BJ (cell line): ENCODE measurements at places on chromosomes 1 and 21. TPM values are rescaled to one million over a fixed set of nuclear protein-coding genes. Genes with fewer than 3 reads are reported as not detected.

Gene S100A7
- polyA plus RNA-seq: not detected in 2 replicates

Gene PLEKHG5
- 3.2 and 4.3 TPM in 2 replicates for polyA plus RNA-seq

Gene AMY2B
- polyA plus RNA-seq: 1.1 and 1.3 TPM in 2 replicates

Gene IL19
- polyA plus RNA-seq: not detected in 2 replicates

Gene MEX3A
- polyA plus RNA-seq: 1.9 TPM in 2 replicates

Gene CD53
- not detected in 2 replicates for polyA plus RNA-seq

Gene LORICRIN
- not detected in 2 replicates for polyA plus RNA-seq

Gene COL8A2
- 6.0 and 6.8 TPM in 2 replicates for polyA plus RNA-seq

Gene ZFP69B
- polyA plus RNA-seq: 1.5 and 2.5 TPM in 2 replicates

Gene S100A9
- polyA plus RNA-seq: not detected in 2 replicates

Gene GUCA2B
- not detected in 2 replicates for polyA plus RNA-seq

Gene CKS1B
- polyA plus RNA-seq: 111 and 160 TPM in 2 replicates

Gene SLAMF8
- polyA plus RNA-seq: 0.05 and 0.06 TPM in 2 replicates

Gene CRYAA
- polyA plus RNA-seq: not detected in 2 replicates

DNA sequence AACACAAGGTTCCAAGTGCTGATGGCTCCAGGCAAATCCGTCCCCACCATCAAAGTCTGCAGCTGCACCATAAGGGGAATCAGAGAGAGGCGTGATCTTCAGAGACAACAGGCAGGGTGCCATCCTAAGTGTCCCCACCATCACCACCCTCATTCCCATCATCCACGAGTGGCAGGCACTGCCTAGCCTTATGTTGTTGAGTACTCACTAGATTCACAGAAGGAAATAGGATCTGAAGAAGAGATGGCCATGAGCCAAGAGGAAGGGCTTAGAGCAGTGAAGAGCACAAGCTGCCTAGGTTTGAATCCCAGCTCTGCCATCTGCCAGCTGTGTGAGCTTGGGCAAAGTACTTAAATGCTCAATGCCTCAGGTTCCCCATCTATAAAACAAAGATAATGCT, 207.3 kb upstream of the CSF3R start:
- DNase-seq: no peak

GRCh38 chr1:23618586-23619083, 59.3 kb upstream of the ID3 start:
- DNase-seq: no peak

DNA sequence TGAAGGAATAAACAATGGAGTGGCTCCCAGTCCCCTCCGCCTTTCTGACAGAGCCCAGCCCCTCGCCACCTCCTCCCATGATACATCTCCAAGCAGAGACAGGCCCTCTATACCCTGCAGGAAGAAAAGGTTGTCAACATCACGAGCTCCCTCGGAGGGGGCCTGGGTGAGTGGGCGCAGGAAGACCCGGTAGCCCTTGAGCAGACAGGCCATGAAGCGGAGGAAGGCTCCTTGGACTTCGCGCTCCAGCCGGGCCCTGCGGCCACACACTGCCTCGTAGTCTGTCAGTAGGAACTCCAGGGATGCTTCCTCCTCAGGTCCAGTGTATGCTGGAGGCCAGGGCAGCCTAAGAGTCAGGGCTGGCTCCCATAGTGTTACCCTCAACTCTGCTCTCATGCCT, 7.0 kb downstream of the DENND4B start:
- DNase-seq: no peak

GRCh38 chr21:26297851-26298250, 127.3 kb upstream of the APP start:
- no peak for DNase-seq

DNA sequence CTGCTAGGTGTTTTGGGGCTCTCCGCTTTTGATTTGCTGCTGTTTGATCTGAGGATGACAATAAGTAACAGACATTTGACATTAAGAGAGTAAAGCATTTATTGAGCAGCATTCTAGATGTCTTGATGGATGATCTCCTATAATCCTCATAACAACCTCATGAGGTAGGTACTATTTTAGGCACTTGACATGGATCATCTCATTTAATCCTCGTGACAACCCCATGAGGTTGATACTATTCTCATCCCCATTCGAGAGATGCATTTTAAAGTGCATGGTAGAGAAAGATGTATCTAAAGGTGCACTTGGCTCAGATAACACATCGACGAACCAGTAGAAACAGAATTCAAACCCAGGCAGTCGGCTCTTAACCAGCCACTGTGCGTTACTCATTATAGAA, 26.6 kb downstream of the TCEA3 start:
- no peak for DNase-seq

GRCh38 chr1:230191079-230191804, 124.2 kb downstream of the GALNT2 start:
- no peak for DNase-seq

GRCh38 chr1:177558372-177558771, 387.6 kb downstream of the BRINP2 start:
- DNase-seq: no peak

GRCh38 chr1:160924791-160925651, 29.6 kb downstream of the ITLN2 start:
- DNase-seq: no peak

GRCh38 chr1:161706113-161706481, 932 bp upstream of the FCRLA start:
- no peak for DNase-seq

GRCh38 chr1:197995408-197996258, 78.5 kb downstream of the LHX9 start:
- DNase-seq: no peak

GRCh38 chr1:115929881-115930280, 46.4 kb upstream of the SLC22A15 start:
- peak; percentile 73 for DNase-seq

DNA sequence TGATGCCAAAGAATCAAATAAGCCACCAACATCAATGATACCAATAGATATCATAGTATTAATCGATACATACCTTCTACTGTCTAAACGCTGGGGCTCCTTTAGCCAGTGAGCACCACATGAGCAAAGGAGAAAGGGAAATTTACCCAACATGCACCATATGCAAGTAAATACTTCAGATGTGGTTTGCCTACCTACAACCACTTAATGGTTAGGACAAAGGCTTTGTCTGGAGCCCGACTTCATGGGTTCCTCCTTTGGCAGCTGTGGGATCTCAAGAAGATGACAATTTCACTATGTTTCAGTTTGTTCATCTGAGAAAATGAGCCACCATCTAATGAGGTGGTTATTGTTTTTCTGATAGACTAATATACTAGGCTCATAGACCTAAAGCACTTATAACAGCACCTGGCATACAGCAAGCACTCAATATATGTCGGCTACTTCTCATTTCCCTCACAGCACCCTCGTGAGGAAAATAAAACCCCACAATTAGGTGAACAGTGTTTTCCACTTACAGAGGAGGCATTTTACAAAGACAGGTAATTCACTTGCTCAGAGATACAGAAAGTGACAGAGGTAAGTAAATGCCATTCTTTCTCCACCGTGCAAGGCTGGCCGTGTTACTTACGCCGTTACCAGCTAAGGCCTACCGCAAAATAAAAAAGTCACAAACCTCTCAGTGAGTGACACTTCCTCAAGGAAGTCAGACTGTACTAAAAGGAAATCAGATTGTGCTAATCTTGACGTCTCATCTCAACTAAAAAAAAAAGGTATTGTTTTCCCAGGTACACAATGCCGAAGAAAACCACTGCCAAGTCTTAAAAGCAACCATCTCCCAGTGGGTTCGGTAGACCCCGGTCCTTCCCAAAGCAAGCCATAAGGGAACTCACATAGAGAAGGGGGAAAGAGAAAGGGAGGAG, 1.6 kb downstream of the TTC13 start:
- no peak for DNase-seq

DNA sequence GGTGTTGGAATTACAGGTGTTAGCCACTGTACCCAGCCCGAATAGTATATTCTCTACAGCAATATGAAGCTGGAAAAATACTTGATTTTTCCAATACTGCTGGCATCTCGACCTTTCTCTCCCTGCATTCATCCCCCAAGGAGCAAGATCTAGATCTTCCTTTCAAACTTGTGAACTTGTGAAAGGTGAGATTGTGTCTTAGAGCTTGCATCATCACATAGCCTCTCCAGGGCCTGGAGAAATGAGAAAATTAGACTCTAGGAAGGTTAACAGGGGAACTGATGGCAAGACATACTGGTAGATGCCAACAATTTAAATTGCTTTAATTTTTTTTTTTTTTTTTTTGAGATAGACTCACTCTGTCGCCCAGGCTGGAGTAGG, 2.1 kb downstream of the PRUNE1 start:
- no peak for DNase-seq

DNA sequence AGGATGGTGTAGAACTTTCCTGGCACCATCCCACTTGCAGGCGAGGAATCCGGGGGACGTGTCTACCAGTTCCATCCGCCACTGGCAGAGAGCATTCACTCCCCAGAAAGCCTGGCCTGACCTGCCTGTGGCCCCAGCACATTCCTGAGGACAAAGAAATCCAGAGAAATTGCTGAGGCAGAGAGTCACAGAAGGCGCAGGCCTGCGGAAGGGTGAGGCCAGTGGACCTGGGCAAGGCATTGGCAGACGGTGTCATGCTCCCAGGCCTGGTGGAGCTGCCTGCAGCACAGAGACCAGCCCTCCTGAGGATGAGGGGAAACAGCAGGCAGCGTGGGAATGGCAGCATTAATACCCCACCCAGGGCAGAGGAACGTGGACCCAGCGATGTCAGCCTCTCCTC, 81.2 kb upstream of the F3 start:
- no peak for DNase-seq

DNA sequence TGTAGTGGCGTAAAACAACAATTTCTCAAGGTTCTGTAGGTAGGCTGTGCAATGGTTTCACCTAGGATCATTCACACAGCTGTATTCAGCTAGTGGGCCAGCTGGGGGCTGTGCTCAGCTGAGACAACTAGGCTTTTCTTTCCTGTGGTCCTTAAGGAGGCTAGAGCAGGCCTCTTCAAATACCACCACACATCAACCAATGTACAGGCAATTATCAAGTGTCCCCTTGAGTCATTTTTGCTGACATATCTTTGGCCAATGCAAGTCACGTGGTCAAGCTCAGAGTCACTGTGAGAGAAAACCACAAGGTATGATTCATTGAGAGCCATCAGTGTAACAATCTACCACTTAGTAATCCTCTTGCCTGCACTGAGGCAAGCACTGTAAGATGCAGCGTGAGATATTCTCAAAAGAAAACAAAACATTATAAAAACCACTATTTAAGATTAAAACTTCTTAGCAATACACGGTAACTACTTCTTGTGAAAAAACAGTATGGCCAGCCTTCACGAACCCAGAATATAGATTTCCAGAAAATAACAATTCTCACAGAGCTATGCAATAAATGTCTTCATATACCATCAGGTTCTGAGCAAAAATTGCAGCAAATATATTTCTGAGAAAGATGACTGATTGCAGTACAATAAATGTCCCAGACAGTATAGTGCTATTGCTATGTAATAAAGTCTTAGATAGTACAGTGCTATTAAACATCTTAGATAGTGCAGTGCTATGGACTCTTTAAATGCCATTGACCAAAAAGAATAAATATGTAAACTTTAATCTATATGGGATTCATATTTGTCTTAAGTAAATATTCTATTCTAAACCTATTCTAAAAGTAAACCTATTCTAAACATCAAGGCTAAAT, 55.3 kb downstream of the NME7 start:
- peak; percentile 83 for DNase-seq

DNA sequence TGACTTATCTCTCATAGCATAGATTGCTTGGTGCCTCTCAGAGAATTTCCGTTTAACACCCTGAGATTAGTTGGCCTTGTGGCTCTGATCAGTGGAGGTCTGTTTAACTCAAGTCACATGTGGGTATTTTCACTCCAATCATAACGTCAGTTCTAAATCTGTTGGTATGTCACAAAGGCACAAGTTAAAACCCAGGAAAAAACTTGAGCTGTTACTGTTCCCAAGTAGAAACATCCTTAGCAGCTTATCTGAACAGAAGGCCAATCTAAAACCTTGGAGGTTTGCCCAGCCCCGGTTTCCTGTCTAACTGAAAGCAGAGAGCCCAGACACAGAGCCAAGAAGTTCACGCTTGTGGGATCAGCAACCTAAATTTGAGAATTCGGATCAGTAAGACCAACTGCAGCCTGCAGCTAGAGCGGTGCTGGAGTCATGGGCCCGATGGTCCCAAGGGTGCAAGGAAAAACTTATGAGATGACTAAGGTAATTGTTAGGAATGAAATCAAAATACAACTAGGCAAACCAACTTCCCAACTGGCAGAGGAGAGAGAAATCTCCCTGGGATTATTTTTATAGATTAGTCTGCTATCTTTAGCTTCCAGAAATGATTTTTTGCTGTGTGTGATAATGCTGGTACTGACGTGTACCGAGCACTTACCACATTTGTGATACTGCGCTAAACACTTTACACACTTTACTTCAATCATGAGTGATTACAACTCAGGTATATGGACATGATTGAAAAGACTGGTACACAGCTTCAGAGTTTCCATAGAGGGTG, 90.2 kb upstream of the C1orf21 start:
- DNase-seq: peak; percentile 53

- no peak for DNase-seq
Measured at GRCh38 chr1:236251587-236251986, 30.2 kb downstream of the ERO1B start.

GRCh38 chr1:84800090-84801073, 92.6 kb downstream of the LPAR3 start:
- DNase-seq: no peak

DNA sequence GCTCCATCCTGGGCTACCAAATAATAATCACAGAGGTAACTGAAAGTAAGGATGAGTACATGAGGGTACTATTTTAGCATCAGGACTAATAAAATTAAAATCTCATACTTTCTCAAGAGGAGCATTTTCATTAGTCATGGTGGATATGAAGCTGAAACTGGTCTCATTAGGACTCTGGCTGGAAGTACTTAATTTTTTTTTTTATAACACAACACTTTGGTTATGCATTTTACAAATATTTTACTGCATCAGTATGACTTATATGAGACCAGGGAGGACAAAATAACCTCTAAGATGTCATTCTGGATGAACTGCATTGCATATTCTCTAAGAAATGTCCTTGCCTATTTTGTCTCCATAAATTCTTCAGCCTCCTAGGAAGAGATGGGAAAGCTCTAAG, 290.9 kb downstream of the HLX start:
- peak; percentile 5 for DNase-seq

GRCh38 chr1:192805832-192806323, 3.0 kb upstream of the RGS2 start:
- peak; percentile 69 for DNase-seq

- DNase-seq: no peak
Measured at GRCh38 chr21:14718951-14719350, 172.8 kb upstream of the SAMSN1 start.

- DNase-seq: no peak
Measured at GRCh38 chr1:210311726-210312493, 16.8 kb upstream of the HHAT start.

DNA sequence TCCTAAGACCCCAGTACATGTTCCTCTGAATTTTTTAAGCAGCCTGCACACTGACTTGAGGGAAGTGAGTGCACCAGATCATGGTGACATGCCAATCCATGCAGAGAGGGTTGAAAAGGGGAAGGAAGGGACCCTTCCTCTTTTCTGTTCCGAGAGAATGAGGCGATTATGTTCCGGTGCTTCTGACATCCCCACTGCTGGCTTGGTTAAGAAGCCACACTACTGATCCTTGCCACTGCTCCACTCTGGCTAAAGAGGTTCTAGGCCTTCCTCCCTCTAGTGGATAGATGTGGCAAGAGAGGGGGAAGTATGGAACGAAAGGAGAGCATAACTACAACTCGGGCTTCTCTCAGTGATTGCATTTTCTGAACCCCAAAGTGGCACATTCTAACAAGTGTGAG, 1.8 kb upstream of the CYB5R1 start:
- DNase-seq: no peak

GRCh38 chr1:59514061-59514909, 217.4 kb downstream of the FGGY start:
- no peak for DNase-seq
